RPMI7951 (cell line): ENCODE measurements at places on chromosomes 6 and 20.
A peak's percentile ranks its signal among the peaks of the same experiment; 100 is the strongest.

DNA sequence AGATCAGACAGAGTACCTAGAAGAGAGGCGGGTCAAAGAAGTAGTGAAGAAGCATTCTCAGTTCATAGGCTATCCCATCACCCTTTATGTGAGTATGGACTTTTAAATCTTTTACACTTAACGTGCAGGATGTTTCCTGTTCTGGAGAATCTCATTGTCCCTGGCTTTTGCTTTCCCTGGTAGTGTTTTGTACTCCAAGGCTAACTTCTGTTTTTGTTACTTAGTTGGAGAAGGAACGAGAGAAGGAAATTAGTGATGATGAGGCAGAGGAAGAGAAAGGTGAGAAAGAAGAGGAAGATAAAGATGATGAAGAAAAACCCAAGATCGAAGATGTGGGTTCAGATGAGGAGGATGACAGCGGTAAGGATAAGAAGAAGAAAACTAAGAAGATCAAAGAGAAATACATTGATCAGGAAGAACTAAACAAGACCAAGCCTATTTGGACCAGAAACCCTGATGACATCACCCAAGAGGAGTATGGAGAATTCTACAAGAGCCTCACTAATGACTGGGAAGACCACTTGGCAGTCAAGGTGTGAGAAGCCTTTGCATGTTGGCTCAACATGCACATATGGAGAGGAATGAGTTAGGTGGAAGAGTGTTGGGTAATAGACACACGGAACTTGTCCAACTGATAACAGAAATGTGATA lies 3.3 kb downstream of the HSP90AB1 start:
- DNase-seq, result no peak

DNA sequence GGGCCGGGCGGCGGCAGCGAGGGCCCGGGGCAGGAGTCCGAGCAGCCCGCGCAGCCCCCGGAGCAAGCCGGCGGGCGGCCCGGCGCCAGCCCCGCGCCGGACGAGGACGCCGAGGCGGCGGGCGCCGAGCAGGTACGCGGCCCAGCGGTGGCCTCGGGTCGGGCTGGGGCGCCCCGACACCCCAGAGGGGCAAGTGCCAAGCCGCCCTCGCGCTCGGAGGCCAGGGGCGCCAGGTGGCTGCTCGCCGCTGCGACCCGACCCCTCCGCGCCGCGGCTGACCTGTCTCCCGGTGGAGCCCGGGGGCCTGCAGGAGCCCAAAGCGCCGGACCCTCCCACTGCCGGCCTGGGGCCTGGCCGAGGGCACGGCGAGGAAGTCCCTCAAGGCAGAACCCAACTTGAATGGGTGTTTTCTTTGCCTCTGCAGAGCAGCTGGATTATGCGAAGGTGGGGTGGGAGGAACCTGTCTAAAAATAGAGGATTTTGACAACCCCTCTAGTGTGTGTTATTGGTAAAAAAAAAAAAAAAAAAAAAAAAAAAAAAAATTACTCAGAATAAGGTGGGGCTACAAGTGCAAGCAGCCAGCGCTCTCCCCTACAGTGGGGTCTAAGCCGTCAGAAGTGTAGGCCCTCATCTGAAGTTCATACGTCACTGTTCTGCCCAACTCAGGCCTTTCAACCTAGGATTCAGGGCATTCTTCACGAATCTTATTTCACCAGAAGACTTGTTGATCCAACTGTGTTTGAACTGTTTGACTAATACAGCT lies 609 bp downstream of the OGFRL1 start:
- peak; percentile 7 for DNase-seq

DNA sequence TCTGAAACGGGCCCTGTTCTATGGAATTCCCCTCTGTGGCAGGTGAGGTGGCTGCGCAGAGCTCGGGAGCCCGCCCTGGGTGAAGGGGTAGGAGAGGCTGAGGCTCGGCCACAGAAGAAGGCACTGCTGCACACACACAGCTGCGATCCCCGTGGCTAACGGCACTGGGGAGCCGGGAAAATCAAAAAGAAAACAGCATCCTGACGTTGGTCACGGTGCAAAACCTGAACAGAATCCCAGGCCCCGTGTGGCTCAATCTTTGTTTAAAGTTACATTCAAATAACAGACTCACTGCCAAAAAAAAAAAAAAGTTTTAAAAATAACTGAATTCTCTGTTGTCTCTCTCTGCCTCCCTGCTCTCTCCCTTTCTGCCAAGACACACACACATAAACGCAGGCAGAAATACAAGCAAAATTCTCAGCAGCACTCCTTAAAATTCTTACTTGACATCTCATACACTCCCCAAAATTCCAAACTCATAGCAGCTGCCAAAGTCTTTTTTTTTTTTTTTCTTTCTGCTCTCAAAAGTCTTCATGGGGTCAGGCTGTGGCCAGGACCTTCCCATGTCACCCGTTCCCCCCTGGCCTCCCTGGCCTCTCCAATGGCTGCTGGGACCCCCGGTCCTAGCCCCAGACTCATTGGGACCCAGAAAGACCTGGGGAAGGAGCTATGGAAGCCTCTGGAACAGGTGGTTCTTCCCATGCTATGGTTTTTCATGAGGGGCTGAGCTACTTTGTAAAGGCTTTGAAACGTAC lies 248.8 kb downstream of the TTLL2 start:
- no peak for DNase-seq

DNA sequence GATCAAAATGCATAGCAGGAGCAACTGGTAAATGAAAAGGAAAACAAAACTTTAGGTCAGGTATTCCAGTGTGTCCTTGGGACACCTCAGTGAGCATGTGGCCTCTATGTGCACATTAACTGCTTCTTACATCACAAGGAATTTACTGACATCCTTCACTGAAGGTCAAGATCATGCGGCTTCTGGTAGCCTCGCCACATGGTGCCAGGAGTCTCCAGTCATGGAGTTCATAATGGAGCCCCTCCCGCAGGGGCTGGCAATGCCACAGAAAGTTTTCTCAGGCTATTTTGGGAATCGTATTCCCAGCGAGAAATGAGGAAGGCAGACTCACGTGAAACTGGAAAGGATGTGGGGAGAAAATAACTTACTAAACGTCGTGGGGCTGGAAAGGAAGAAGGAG lies 19.7 kb upstream of the SLC22A3 start:
- peak; percentile 64 for DNase-seq

- no peak for DNase-seq
Observed at GRCh38 chr6:21158873-21159272, 434.7 kb upstream of the SOX4 start.

- no peak for DNase-seq
Observed at GRCh38 chr20:14477125-14477524, 139.7 kb upstream of the FLRT3 start.

DNA sequence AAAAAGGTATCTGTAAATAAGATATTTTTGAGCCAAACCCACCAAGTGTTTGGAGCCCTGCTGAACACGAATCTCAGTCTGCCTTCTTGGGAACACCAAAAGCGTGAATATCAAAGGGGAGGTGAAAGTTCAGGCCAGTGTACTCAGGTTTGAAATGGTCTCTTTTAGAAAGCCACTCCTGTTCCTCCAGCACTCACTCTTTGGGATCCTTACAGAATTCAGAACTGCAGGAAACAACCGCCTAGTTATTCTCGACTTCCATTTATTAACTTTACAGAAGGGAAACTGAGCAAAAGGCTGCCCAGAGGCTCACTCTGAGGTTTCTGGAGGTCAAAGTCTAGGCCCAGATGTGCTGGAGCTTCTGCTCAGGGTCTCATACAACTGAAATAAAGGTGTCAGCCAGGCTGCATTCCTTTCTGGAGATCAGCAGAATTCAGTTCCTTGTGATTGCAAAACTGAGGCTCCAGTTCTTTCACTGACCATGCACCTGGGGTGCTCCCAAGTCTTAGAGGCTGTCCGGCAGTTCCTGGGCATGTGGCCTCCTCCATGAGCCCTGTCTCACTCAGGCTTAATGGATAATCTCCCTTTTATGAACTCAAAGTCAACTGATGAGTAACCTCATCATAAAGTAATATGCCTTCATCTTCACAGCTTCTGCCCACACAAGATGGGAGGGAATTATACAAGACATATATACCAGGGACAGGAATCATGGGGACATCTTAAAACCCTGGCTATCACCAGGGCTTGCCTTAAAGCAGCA lies 65.5 kb upstream of the TNFAIP3 start:
- no peak for DNase-seq

GRCh38 chr6:160238761-160239751 lies 19.6 kb downstream of the SLC22A2 start:
- DNase-seq, result peak; percentile 90

- DNase-seq, result peak; percentile 39
Observed at GRCh38 chr20:5364136-5364821, 47.5 kb upstream of the PROKR2 start.

- no peak for DNase-seq
Observed at GRCh38 chr6:47292944-47293343, 16.8 kb downstream of the TNFRSF21 start.

DNA sequence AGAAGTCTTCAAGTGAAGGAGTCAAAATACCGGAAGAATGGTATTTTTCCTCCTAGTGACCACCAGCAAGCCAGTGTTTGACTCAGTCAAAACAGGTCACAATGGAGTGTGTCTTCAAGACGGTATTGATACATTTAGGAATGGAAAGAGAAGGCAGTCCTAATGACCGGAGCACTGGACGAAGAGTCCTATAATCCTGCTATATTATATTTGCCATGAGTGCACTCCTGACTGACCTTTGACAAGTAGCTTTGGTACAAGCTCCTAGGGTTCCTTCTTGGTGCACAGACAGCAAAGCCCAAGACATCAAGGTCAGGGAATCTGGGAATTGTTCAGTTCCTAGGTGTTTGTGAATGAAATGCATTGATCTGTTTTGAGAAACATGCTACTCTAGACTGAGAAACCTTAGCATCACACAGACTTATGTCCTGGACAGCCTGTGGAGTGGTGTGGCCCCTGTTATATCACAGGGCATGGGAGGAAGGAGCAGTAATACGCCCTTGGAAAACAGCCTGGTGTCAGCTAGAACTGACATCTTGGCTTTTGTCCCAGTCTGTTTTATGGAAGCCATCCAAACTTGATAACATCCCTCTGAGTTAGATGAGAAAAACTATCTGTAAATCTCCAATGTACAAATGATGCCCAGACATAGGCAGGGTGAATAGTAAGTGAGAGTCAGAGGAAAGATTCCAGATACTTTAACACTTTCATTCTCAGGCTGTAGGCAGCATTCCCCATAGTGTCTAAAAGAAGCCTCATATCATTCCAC lies 18.5 kb downstream of the NOX3 start:
- peak; percentile 70 for DNase-seq

DNA sequence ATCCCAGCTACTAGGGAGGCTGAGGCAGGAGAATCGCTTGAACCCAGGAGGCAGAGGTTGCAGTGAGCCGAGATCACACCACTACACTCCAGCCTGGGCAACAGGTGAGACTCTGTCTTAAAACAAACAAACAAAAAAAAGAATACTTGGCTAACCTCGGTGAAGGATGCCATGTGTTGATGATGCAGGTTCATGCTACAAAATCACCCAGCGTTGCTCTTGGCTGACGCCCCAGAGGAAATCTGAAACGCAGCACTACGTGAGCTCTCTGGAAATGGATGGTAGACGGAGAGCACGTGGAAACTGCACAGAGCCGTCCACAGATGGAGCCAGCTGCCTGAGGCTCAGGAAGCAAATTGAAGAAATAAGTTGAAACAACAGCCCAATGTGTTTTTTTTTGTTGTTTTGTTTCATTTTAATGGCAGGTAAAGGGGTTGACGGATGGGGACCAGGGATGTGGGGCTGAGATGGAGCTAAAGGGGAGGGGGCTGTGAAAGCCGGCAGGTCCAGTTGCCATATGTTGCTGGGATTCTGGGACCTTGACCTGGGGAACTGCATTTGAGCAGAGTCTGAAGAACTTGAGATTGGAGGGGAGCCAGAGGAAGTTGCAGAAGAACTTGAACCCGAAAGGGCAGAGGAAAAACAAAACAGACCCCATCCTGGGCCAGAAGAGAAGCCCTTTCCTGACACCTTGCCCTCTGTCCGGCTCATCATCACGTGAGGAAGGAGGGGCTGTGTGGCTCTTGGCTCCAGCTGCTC lies 12.8 kb upstream of the MANBAL start:
- peak; percentile 80 for DNase-seq

DNA sequence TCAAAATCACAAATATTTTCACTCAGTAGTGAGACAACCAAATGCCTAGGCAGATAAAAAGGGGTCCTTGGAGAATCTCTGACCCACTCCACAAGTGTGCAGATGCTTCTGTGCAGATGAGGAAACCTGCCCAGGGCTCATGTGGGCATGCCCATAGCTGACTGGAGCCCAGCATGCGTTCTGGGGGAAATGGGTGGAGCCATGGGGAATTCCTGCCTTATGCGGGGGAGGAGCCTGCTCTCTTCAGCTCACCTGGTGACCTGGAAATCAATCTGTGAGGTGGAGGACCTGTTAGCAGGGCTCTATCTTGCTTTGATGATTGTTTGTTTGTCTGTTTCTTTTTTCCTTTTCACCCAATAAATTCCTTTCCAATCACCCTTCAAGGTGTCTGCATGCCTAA lies 23.4 kb upstream of the PLN start:
- DNase-seq, result no peak

- no peak for DNase-seq
Observed at GRCh38 chr20:63396300-63396699, 35.2 kb upstream of the CHRNA4 start.

GRCh38 chr6:68229566-68229965 lies 405.5 kb upstream of the ADGRB3 start:
- no peak for DNase-seq

DNA sequence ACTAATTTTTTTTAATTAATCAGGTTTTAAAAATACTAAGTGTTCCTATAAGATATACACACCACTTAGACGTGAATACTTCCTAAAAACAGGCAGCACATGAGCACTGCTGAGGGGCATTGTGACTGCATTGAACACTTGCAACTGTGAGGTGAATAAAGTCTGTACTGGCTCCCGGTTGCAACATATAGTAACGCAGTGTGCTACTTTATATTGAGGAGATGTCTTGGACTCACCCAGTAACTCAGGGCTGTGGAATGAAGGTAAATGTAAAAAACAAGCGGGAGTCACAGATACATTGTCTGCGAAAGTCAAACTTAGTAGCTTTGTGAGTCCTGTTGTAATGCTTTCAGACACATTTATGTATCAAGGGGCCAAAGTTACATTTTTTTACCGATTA lies 17.0 kb upstream of the HLA-A start:
- no peak for DNase-seq

DNA sequence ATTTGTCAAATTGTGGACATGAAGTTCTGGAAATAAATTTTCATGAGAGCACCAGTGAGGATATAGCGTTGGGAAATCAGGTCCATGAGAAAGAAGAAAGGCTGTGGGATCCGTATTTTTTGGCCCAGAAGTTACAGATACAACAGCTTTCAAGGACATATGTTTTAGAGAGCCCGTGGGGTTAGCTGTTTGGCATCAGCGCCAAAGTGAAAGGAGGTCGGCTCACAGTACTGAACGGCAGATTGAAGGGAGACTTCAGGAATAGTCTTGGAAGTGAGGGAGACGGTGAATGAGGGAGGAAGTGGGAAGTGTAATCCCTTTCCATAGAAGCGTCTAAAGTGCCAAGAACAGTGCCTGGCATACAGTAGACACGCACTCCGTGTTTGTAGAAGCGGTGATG lies 31.8 kb downstream of the ZDHHC14 start:
- no peak for DNase-seq

DNA sequence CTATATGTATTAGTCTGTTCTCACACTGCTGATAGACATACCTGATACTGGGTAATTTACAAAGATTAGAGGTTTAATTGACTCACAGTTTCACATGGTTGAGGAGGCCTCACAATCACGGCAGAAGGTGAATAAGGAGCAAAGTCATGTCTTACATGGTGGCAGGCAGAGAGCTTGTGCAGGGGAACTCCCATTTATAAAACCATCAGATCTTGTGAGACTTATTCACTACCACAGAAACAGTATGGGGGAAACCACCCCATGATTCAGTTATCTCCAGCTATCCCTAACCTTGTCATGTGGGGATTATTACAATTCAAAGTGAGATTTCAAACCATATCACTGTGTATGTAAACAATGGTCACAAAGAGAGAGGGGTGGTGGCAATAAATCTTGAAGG lies 6.6 kb downstream of the CST8 start:
- DNase-seq, result no peak

- no peak for DNase-seq
Observed at GRCh38 chr6:52130440-52130839, 43.0 kb upstream of the PKHD1 start.
